ENCODE measurements at places on chromosomes 13 and 19.

DNA sequence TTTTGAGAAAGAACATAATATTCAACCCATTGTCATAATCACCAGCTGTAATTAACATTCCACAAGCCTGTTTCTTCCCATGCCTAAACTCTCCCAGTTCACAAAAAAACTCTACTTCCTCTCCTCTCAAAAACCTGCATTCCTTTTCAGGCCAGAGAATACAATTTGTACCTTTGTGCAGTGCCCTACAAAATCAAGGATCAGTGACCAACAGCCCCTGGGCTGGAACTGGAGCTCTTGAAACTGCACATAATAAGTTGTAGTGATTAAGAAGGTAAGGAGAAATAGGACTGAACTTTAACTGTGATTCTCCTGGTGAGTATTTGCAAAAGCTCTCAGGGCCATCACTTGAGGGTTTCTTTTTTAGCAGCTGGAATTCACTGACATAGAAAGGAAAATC is 472.7 kb downstream of the RFC3 start:
- DNase-seq, result no peak

GRCh38 chr13:25690582-25690981 is 318.8 kb downstream of the ATP8A2 start:
- no peak for DNase-seq

GRCh38 chr13:42969565-42970172 is 22.4 kb downstream of the EPSTI1 start:
- DNase-seq, result no peak

DNA sequence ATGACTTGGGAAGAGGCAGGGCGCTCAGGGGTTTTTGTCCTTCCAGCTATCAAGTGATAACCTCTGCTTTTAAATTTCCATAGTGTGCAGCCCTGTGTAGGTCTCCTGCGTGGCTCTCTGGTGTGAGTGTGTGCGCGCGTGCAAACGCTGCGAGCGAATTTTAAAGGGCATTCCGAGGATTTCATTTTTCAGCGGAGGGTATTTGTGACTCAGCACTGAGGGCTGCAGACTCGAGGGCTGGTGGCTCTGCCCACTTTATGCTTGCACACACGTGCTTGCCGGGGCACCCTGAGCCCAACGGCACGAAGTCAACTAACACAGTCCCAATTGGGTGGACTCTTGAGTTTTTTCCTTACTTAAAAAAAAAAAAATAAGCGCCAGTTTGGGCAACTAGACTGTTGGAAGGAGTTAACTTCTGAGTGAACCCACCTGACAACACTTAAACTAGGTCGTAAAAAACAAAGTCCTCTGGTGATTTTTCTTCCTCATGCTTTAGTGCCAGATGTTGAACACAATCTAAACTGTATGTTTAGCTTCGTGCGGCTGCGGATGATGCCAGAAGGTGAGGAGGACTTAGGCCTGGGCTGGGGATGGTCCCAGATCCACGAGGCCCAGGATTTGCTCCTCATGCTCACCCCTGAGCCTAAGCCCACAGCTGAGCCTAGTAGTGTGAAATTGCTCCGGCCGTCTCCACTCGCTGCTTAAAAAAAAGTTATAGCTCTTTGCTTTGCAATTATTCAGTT is 2.1 kb downstream of the FGF9 start:
- DNase-seq, result no peak

- DNase-seq, result no peak
Observed at GRCh38 chr13:31008400-31009115, 76.1 kb downstream of the TEX26 start.

- no peak for DNase-seq
Observed at GRCh38 chr19:5355076-5355475, 14.5 kb upstream of the PTPRS start.

- DNase-seq, result no peak
Observed at GRCh38 chr19:30269638-30270037, 102.5 kb upstream of the ZNF536 start.

DNA sequence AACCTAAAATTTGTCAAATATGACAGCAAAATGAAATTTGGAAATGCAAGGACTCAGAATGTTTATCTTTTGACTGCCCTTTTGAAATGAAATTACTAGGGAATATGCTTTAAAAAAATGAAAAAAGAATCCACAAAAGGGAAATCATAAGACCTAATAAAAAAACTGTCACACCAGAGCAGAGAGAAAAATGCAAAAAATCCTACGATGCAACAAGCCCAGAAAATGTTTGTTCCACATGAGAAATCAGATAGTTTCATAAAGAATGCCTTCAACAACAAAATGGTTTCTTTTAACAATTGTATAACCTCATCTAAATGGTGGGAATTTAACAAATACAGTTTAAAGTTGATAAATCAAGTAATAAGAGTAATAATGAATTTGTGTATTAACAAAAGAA is 8.0 kb downstream of the LPAR6 start:
- DNase-seq, result no peak

DNA sequence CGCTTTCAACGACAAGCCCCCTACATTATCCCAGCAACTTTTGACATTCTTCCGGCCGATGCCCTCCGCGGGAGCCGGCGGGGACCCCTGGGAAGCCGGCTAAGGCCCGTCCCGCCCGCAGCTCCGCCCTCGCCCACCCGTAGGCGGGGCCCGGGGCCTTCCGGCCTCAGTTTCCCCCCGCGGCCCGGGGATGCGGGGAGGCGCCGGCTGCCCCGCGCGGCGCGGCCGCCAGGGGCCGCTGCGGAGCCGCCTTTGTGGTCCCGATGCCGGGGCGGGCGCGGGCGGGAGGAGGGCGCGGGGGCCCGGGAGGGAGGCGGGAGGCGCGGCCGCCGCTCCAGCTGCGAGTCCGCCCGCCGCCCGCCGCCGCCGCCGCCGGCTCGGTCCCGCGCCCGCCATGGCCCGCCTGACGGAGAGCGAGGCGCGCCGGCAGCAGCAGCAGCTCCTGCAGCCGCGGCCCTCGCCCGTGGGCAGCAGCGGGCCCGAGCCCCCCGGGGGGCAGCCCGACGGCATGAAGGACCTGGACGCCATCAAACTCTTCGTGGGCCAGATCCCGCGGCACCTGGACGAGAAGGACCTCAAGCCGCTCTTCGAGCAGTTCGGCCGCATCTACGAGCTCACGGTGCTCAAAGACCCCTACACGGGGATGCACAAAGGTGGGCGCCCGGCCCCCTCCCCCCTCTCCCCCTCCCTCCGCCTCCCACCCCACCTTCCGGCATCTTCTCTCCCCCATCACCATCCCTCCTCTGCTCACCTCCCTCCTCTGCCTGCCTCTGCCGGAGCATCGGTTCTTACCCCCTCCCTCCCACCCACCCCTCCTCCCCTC is at the start of gene CELF5:
Gene CELF5 (plus strand): TSS at position 316 of the 823 bp plus-strand sequence. CDS start 79 bp downstream, at position 395.
- DNase-seq, result no peak

DNA sequence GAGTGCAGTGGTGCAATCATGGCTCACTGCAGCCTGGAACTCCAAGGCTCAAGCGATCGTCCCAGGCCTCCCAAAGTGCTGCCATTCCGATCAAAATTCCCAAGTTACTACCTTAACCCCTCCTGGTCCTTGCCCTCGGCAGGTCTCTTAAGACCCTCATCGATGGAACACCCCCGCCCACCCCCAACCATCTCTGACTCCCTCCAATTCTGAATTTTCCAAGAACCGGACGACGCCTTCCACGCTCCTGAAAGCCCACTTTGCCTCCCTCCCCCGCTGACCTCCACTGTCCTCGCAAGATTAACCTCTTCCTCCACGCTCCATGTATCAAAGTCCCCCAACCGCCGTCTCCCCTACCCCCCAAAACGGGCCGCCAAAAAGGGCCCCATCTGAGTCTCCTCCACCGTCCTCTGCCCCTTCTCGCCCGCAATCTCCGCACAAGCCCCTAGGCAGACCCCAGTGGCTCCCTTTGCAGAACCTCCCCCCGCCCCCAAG is 539 bp downstream of the DAPK3 start:
- DNase-seq, result no peak
